ENCODE measurements at places on chromosomes 3 and 15. TPM values are rescaled to one million over a fixed set of nuclear protein-coding genes. Genes with fewer than 3 reads are reported as not detected.

Gene SCN5A
- total RNA-seq: 0.34 TPM

Gene SI
- total RNA-seq: not detected

Gene GRIP2
- total RNA-seq: not detected

Gene MAGI1
- 6.4 TPM for total RNA-seq

Gene EFL1
- total RNA-seq: 8.3 TPM

Gene RASL12
- 8.5 TPM for total RNA-seq

Gene KNG1
- total RNA-seq: not detected

Gene TMEM212
- not detected for total RNA-seq

Gene IMPG2
- total RNA-seq: under 0.01 TPM

Gene CFAP91
- 0.50 TPM for total RNA-seq

Gene ITIH3
- total RNA-seq: not detected

Gene INTS14
- 29.9 TPM for total RNA-seq

Gene ALCAM
- total RNA-seq: 93.4 TPM

Gene C3orf22
- not detected for total RNA-seq

Gene C3orf49
- not detected for total RNA-seq

Gene FBXW12
- not detected for total RNA-seq

Gene LMCD1
- 87.3 TPM for total RNA-seq

Gene SENP5
- total RNA-seq: 16.5 TPM

Gene PYGO1
- total RNA-seq: 5.9 TPM

Gene TRNT1
- 11.0 TPM for total RNA-seq

Gene KPNA1
- total RNA-seq: 19.5 TPM

Gene ABHD10
- total RNA-seq: 23.9 TPM

Gene COL6A5
- not detected for total RNA-seq

Measured in bronchus fibroblast of lung (primary cell).